ENCODE measurements at places on chromosomes 13 and 19.

DNA sequence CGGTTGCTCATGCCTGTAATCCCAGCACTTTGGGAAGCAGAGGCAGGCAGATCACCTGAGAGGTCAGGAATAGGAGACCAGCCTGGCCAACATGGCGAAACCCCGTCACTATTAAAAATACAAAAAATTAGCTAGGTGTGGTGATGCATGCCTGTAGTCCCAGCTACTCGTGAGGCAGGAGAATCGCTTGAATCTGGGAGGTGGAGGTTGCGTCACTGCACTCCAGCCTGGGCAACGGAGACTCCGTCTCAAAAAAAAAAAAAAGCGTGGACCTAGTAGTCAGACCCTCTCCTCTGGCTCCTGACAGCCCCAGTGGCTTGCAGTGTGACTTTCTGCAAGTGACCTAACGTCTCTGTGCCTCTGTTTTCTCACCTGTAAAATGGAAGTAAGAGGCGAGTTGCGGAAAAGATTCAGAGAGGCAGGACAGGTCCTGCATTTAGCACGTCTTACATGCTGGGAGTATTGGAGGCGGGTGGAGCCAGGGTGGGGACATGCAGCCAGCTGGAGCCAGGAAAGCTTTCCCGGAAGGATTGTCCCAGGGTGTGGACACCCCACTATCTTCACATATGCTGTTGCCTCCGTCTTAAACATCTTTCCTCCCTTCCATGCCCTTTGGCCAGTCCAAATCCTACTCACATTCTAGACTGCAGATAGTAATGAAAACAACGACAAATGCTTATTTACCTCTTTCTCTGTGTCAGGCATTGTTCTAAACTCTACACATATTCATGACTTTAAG, 2.9 kb downstream of the TUBB4A start:
- no peak for DNase-seq

DNA sequence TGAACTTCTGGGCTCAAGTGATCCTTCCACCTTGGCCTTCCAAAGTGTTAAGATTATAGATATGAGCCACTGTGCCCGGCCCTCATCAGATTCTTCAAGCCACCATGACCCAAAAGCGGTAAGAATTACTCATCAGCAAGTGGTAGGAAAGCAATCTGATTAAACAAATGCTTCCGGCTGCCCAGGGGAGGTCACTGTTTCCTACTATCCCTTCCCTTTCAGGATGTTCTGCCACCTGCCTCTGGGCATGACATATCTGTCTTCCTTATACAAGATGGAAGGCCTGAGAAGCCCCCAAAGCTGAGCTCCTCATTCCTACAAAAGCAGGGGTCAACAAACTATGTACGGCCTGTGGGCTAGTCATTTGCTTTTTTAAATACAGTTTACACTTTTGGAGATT, 7.0 kb downstream of the ABHD8 start:
- DNase-seq = no peak

- no peak for DNase-seq
Observed at GRCh38 chr13:66410314-66410713, 819.8 kb downstream of the PCDH9 start.

- DNase-seq = no peak
Observed at GRCh38 chr13:108924134-108924533, 294.7 kb downstream of the MYO16 start.
